CD4-positive, alpha-beta T cell treated with Interleukin-4 for 4 hours (primary cell): ENCODE measurements at places on chromosomes 3 and 15.

- DNase-seq = no peak
Measured at GRCh38 chr3:8560366-8561007, 58.9 kb downstream of the LMCD1 start.

- no peak for DNase-seq
Measured at GRCh38 chr3:85258819-85259218, 300.0 kb downstream of the CADM2 start.

DNA sequence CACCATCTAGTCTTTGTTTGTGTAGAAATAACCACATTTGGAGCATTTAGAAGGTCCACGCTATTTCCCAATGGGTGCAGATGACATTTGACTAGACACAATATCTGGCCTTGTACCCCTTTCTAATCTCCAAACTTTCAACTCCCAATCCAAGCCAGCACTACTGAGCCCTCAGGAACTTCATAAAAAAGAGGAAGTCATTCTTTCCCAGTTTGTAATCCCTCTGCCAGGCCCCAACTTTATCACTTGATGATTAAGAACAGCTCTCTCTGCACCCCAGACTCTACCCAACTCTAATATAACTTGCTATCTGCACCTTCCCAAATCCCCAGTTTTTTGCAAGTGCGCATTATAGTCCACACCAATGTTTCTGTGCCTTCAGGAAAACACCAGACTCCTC, 170.2 kb downstream of the KCNMB2 start:
- DNase-seq = no peak

- no peak for DNase-seq
Measured at GRCh38 chr3:109154979-109155378, 18.5 kb downstream of the C3orf85 start.
